8988T (cell line): ENCODE measurements at places on chromosomes 6 and 20.

- DNase-seq = no peak
Measured at GRCh38 chr6:163444077-163444476, 29.6 kb downstream of the QKI start.

DNA sequence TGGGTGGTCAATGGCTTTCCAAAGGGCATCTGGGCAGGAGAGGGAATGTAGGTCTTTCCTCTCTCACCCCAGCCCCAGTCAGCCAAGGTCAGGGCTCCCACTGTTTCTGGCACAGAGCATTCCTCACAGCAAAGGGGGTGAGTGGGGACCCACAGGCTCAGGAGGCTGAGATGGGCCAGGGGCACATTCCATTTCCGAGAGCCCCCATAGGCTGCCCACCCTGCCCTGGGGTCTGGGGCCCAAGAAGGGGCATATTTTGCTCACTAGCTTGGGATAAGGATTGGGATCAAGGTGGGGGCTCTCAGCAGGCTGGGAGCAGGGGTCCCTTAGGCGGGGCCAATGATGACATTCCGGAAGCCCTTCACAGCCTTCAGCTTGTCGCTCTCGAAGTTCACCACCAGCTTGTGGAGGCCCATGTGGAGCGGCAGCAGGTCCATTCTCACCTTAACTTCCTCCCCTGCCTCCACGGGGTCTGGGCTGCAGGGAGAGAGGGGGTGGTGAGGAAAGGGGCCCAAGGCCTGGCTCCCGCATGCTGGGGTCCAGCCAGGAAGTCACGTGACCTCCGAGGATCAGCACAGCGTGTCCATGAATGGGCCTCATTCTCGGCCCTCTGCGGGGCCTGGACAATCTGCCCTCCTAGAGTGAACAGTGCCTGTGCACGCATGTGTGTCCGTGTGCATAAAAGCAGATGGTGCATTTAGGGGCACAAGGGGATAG is 35.0 kb downstream of the TGM2 start:
- no peak for DNase-seq

DNA sequence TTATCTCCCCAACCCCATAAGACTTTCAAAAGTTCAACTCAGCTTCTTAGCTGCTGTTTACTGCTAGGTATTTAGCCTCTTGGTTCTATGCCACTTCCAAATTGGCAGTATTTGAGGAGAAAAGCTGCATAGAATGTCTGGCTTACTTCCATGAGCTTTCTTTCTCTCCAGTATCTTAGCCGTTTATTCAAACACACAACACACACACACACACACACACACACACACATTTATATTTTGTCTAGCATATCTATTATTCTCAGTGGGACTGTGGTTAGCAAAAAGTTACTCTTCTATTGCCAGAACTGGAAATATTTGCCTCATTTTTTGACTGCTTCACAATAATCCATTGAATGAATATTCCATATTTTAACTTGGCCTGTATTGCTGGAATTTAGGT is 634.2 kb upstream of the IMPG1 start:
- DNase-seq = no peak

GRCh38 chr6:15536198-15536955 is 126.5 kb downstream of the DTNBP1 start:
- DNase-seq = no peak

- DNase-seq = no peak
Measured at GRCh38 chr20:34938466-34939163, 17.0 kb downstream of the GSS start.

DNA sequence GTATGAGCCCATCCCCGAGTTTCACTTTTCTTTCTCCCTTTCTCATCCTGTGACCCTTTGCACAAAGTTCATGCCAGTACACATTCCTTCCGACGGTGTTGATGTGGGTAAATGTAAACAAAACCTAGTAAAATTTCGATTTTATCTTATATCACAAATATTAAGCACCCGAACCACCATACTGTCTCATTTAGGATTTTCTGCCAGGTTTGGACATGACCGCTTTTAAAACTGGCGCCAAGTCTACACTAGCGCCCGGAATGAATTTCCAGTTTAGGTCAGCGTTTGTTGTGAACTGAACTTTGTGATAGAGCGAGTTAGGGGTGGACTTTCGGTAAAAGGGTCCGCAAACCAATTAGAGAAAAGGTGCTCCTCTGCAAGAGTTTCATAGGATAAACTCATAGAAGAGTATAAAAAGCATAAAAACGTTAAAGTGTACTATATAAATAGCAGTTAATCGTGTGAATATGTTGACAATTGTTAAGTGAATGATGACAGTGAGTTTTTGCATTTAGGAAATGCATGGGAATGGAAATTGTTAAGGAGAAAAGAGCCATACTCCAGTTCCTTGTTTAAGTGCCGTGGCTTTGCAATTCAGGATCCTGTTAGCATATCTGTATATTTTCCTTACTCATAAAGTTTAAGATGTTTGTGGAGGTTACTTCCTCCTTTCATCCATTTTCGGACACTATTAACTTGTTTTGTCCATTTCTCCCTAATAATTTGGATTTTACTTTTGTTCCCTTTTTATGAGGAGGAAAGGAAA is 937 bp downstream of the AKAP7 start:
- DNase-seq = no peak

DNA sequence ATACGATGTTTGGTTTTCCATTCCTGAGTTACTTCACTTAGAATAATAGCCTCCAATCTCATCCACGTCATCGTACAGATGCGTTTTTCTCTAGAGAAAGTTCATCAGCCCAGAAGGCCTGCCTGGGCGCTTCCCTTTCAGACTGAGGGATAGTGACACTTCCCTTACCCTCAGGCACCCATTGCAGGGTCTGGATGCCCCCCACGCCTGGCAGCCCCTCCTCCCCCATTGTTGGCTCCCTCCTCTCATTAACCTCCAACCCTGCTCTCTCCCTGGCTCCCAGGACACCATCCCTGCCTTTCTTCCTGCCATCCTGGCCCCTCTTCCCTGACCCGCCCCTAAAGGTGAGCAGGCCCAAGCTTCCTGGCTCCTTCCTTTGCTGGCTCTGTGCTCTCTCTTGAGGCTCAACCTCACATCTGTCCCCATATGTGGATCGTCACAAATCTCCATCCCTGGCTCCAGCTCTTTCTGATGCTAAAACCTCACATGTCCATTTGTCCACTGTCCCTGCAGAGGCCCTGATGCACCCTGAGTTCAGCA is 145.2 kb downstream of the SYCP2 start:
- no peak for DNase-seq

- no peak for DNase-seq
Measured at GRCh38 chr6:120852293-120852849, 481.9 kb downstream of the TBC1D32 start.

DNA sequence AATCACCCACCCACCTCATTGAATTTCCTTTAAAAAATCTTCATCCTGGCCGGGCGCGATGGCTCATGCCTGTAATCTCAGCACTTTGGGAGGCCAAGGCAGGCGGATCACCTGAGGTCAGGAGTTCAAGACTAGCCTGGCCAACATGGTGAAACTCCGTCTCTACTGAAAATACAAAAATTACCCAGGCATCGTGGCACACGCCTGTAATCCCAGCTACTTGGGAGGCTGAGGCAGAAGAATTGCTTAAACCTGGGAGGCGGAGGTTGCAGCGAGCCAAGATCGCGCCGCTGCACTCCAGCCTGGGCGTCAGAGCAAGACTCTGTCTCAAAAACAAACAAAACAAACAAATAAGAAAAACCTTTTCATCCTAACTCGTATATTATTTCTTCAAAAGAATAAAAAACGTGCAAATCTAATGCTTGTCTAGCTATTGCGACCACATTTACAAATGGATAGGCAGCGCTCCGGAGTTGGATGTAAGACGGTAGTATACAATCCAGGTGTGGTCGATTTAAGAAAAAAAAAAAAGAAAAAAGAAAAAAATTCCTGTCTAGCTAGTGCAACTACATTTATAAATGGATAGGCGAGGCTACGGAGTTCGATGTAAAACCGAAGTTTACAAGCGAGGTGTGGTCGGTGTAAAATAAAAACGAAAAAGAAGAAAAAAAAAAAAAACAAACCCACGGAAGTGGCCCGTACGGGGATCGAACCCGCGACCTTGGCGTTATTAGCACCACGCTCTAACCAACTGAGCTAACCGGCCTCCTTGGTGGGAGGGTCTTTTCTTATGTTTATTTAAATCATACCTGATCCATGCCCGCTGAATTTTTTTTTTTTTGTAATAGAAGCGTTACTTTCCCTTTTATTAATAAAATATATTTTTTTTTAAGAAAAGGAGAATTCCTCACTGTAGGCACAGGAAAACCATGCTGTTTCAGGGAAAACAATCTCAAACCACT is 70.7 kb upstream of the PRSS16 start:
- no peak for DNase-seq

- no peak for DNase-seq
Measured at GRCh38 chr20:63017826-63018411, 11.2 kb upstream of the BHLHE23 start.

DNA sequence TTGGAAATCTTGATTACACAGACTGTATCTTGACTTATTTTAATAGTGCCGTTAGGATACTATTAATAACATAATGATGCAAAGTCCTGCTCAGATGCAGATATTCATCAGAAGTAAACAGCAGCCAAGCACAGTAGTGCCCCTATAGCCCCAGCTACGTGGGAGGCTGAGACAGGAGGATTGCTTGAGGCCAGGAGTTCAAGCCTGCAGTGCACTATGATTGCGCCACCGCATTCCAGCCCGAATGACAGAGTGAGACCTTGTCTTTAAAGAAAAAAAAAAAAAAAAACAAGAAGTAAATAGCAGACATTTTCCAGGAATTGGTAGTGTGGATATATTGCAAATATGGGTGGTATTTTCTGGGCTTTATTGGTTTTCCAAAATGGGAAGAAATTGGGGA is 61.8 kb downstream of the TULP4 start:
- DNase-seq = no peak

DNA sequence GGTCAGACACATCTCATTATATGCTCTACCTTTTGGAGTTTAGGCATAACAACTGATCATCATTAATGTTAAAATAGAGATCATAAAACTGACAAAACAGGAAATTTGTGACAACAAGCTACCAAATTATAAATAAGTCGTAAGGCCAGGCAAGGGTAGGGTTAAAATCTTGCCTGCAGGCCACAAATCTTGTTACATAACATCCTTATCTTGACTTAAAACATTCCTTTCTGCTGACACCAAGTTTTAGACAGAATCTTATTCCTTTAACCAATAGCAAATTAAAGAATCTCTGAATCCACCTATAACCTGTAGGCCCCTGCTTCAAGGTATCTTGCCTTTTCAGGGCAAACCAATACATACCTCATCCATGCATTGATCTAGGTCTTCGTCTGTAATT is 32.5 kb upstream of the NKAIN2 start:
- DNase-seq = no peak

GRCh38 chr20:57439432-57439831 is 48.2 kb downstream of the RBM38 start:
- no peak for DNase-seq
